ENCODE measurements at places on chromosomes 5 and 9.

DNA sequence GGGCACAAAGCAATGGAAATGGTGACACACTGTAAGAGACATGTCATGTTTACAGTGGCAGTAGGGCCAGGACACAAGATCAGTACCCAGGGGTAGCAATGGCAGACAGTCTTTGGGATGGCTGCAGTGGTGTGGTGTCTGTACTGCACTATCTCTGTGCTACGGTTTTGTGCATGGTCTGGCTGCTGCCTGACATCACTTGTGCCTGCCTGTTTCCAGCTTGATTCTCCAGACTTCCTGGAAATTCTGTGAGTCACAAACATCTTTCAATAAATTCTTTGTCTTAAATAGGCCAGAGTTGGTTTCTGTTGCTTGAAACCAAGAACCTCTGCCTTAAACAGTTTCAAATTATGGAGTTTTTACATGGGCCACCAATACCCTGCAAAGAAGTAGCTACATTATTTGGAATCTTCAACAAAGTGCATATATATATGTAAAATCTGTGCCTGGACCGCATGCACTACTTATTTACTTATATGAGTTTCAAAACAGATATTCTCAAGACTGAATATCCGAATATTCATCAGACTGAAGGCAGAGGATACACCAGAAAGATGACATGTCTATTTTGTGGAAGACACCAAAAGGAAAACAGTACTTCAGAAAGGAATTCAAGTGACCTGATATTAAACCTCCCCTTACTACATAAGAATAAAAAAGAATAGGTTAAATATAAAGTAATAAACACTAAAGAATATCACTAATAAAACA lies 188.1 kb downstream of the RFX3 start:
- DNase-seq: peak; percentile 76

DNA sequence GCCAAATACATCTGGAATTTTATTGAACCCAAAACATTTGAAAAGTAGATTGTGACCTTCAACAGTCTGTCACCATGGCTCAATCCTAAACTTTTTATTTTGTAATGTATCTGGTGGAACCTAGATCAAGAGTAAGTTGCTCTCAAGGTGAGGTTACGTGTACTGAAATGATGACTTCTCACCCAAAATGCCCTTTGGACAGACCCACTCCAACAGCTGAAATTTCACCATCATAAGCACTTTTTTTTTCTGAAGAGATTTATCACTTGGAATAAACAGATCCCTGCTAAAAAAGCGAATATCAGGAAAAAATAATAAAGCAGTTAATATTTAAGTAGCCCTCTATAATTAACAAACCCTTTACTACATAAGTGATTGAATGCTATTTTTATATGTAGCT lies 155.0 kb upstream of the FBXL7 start:
- DNase-seq: no peak

- no peak for DNase-seq
These were observed 11.4 kb downstream of the PHF2 start for GRCh38 chr9:93587651-93588347.

GRCh38 chr5:69528035-69528434 lies 32.0 kb upstream of the GTF2H2C start:
- DNase-seq: no peak

DNA sequence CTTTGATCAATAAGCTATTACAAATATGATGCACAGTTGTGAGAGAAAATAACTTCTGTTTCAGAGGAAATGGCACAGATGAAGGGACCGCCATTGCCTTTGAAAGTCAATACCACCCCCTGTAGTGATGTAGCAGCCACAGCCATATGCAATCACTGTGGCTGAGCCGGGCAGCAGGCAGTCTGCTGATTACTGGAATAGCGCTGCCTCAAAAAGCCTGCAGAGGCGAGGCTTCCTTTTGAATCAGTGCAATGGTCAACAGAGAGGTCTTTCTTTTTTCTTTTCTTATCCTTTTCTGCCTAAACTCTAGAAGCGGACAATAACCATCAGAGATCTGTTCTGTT lies 265.1 kb upstream of the TAS2R1 start:
- DNase-seq: no peak

- DNase-seq: peak; percentile 96
These were observed 287.3 kb upstream of the NUDT12 start for GRCh38 chr5:103849934-103850333.

GRCh38 chr9:88041447-88041846 lies 67.1 kb upstream of the CDK20 start:
- DNase-seq: no peak

DNA sequence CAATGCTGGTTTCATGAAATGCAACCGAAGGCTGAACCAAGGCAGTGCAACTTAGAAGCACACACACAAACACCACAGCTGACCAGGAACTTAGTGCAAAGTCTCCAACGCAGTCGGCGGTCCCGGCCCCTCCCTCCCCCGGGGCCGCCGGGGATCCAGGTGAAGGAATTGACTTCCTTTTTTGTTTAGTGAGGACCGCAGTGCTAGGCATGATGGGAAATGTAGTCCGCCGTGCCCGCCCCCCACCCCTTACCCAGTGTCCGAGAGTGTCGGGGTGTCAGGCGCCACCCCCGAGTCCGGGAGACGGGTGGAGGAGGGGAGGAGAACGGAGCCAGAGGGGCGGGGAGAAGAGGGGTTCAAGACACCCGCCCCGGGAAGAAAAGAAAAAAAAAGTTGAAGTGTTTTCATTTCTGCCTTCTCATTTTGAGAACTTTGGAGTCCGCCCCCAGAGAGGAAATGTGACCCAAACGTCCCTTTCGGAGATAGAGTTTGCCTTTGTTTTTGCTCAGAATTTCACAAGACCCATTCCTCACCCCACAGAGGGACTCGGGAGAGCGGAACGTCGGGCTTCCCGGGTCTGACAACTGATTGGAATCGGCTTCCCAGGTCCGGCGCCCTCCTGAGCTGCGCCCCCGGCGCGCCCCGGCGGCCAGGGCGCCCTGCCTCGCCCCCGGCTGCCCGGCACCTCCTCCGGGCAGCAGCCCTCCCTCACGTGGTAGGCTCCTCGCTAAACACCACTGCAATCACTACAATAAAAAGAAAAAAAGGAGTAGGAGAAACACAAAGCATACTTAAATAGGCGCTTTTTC lies 2.0 kb downstream of the IER5L start:
- DNase-seq: peak; percentile 93

- DNase-seq: no peak
These were observed 110.1 kb upstream of the PANK3 start for GRCh38 chr5:168689260-168689659.

GRCh38 chr5:116486588-116486987 lies 88.0 kb downstream of the SEMA6A start:
- DNase-seq: peak; percentile 20

- no peak for DNase-seq
These were observed 45.3 kb upstream of the PHYKPL start for GRCh38 chr5:178277866-178278265.

DNA sequence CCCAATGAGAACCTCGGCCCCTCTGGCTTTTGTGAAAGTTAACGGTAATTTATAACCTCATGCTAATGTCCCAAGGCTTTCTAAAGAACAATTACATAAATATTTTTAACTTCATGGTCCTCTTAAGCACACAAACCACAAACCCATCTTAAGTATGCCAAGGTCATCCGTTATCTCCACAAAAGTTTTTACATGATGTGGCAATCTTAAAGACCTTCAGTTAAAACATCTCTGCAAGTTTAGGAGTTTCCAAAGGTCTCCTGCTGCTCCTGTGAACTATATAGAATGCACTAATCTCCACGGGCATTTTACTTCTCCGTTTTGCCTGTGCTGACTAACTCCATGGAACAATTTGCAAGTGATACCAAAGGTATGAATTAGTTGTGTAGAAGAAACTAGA lies 228.2 kb downstream of the TLE1 start:
- no peak for DNase-seq

GRCh38 chr5:83149671-83150070 lies 72.3 kb downstream of the XRCC4 start:
- peak; percentile 72 for DNase-seq

DNA sequence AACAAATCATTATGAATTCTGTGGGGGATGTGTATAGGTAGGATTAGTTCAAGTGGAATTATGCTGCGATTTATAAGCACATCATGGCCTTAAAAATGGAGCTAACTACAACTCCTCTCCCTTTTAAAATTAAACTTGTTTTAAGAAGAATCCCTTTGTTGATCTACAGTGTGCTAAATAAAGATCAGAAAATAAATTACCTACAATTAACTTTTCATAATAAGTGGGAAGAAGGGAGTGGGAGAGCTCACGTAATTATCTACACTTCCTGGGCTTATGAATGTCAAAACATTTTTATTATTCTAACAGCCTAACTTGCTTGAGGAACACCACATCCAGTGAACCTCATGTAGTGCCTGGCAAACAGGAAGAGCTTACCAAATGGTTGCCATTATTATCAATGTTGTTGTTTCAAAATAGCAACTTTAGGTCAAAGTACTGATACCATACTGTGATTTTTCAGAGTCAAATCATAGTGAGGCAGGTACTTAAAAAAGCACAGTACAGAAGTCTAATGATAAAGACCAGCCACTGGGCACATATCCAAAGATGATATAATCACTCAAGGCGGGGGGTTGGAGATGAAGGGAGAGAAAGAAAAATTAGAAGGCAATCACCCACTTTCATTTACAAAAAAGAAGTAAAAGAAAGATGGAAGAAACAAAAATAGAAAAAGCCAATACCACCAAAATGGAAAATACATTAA lies 174.0 kb downstream of the RAPGEF6 start:
- DNase-seq: no peak

DNA sequence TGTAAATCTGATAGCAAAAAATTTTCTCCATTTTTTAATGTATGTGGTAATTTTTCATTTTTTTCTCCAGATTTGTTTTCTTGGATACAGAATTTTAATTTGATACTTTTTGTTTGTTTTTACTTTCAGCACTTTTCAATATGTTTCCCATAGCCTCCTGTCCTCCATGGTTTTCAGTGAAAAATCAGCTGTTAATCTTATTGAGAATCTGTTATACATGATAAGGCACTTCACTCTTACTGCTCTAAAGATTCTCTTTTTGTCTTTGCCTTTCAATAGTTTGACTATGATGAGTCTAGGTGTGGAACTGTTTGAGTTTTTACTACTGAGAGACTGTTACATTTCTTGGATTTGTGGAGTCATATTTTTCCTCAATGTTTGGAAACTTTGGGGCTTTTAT lies 455.7 kb upstream of the NUDT12 start:
- DNase-seq: no peak

- DNase-seq: no peak
These were observed 33.8 kb upstream of the FYB1 start for GRCh38 chr5:39253196-39253595.

DNA sequence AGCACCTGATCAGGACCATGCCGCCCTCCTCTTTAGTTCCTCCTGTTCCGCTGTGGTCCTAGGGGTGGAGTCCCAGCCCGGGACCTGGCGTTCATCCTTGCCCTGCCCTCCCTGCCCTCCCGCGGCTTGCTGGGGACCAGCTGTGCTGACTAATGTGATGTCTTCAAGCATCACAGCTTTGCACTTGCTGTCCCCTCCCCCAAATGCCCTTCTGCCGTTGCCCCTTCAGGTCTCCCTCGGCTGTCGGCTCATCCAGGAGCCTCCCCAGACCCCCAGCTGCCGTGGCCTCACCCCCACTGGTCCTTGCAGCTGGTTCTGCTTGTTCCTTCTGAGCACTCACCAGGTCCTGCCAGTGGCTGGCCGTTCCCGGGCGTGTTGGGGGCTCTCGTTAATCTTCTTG lies 19.9 kb downstream of the RXRA start:
- DNase-seq: no peak

- peak; percentile 88 for DNase-seq
These were observed 2.5 kb upstream of the CMBL start for GRCh38 chr5:10310066-10310779.

DNA sequence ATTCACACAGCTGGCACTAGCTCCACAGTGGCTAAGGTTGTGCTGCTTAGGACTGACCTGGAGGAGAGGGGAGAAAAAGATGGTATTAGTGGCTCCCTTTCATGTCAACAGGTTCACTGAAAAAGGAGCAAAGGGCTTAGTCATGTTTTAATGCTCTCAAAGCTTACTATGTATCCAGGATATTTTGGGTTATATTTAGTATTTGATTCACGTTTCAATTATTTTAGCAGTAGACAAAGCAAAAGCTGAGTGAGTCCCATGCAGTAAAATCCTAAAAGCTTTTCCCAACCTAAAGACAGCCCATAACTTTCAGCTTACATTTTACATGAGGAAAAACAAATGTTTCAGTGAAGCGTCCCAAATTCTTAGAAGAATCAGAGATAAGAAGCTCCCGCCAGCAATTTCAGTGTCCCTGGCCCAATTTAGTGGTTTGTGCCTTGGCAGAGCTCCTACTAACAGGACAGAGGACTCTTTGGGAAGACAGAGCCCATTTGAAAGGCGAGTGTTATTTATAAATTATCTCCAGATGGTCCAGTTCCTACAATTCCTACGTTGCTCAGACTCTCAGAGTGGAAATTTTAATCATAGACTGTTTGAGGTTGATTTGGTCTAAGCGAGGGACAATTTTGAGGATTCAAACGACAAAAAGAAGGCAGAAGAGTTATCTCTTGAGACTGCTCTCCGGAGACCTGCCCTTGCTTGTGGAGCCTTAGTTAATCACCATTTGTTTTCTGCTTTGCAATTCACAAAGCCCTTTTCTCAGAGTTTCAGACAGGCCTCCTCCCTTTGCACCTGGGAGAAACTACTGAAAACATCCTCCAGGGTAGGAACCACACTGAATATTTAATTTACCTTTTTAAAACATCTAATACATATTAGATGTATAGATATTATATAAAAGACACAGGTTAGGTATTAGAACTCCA lies 225.0 kb upstream of the ANKRD55 start:
- DNase-seq: no peak

- no peak for DNase-seq
These were observed 2033.8 kb upstream of the WWC1 start for GRCh38 chr5:166257661-166258060.

- peak; percentile 44 for DNase-seq
These were observed 29.7 kb downstream of the CNTFR start for GRCh38 chr9:34559624-34560455.

DNA sequence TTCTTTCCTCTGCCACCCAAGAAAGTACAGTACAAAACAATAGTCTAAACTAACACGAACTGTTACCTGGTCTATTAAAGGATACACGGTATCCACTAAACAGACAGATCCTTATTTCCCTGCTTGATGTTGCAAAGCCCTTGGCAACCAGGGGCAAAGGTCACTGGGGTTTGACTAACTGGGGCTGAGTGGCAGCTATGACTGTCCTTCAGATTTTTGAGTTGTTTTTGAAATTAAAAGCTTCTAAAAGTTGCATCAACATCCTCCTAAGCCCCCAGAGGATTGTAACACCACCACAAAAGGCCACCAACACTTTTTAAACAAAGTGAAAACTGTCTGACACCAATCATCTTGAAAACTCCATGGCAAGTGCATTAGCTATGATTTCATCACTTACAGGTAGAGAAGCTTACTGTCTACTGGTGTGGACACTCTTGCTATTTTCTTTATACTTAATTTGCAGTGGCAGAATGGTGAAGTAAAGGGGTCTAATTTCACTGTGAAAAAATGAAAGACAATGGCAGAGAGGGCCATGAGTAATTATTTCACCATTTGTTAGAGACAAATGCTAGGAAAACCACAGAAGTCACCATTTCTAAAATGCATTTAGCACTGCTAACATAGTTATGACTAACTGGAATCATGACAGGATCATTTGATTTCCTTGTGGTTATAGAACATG lies 292.4 kb downstream of the EFNA5 start:
- DNase-seq: peak; percentile 37

- no peak for DNase-seq
These were observed 68.7 kb downstream of the S1PR3 start for GRCh38 chr9:89059925-89060506.

- no peak for DNase-seq
These were observed 17.4 kb downstream of the UBTD2 start for GRCh38 chr5:172266071-172266675.

GRCh38 chr5:165808335-165808734 lies 2302.9 kb downstream of the MAT2B start:
- DNase-seq: no peak

- no peak for DNase-seq
These were observed 195.7 kb upstream of the PPP1R2B start for GRCh38 chr5:156654444-156654843.

Measured in kidney tubule cell (primary cell).